ENCODE measurements at places on chromosomes 12 and 14.

- no peak for DNase-seq
Measured at GRCh38 chr14:67665868-67666267, 8.6 kb downstream of the VTI1B start.

- no peak for DNase-seq
Measured at GRCh38 chr12:43832463-43833168, 3.3 kb upstream of the TMEM117 start.

DNA sequence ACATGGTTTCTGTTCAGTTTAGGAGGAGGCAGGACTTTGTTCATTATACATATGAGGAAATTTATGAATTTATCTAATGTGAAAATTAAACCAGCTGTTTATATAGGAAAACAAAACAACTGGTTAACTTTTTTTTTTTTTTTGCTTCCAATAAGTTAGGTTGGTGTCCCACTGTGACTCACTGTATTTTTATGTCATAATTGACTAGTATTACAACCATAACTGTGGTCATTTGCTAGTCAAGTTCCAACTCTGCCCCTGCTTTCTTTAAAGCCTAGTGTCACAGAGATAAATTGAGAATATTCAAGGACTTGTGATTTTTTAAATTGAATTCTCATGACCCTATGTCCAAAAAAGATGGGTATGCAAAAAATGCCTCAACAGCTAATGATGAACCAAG lies 227.7 kb downstream of the BCAT1 start:
- DNase-seq, result no peak

GRCh38 chr14:103209506-103209905 lies 86.2 kb downstream of the TNFAIP2 start:
- DNase-seq, result no peak

- no peak for DNase-seq
Measured at GRCh38 chr12:7295529-7295928, 8.3 kb upstream of the ACSM4 start.

DNA sequence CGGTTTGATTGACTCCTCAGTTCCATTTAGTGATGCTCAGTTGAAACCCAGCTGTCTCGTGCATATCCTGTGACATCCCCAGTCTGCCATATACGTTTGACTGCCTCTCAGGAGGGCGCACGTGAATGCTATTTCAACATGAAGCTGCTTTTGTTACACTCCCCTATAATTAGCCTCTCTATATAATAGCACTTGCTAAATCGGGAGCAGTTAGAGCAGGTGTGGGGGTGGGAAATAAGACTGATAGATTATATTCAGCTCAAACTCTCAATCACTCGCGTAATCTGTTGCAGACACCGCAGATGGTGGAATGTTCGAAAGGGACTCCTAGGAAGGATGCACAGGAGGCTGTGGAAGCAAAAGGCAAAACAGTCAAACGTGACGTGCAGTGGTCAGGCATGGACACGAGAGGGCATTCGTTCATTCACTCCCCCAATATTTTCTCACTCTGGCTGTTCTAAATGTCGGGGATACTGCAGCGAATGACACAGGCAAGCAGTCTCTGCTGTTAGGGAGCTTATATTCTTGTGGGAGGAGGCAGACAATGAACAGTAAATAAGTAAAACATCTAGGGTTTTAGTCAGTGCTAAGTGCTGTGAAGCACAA lies 29.8 kb downstream of the KCNA1 start:
- no peak for DNase-seq

- DNase-seq, result no peak
Measured at GRCh38 chr12:1744932-1745331, 54.1 kb downstream of the ADIPOR2 start.

- DNase-seq, result no peak
Measured at GRCh38 chr12:63521706-63522105, 146.6 kb downstream of the DPY19L2 start.

DNA sequence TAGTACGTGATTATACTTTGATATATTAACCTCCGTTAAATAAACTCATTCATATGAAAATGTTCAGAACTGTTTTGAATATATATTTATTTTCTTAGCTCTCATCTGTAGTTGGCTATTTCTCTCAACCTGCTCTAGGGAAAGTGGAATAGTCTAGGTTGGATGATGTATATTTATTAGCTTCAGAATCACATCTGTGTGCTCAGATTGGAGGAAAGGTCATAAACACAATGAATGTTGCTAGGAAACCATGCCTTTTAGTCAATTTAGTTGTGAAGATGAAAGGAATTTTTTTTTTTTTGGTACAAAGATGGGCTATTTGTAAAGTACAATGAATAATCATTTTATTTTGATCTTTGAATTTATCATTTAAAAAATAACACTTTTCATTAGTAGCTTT lies 439.1 kb downstream of the FOXG1 start:
- no peak for DNase-seq

GRCh38 chr14:69688299-69688649 lies 76.9 kb downstream of the SUSD6 start:
- no peak for DNase-seq

DNA sequence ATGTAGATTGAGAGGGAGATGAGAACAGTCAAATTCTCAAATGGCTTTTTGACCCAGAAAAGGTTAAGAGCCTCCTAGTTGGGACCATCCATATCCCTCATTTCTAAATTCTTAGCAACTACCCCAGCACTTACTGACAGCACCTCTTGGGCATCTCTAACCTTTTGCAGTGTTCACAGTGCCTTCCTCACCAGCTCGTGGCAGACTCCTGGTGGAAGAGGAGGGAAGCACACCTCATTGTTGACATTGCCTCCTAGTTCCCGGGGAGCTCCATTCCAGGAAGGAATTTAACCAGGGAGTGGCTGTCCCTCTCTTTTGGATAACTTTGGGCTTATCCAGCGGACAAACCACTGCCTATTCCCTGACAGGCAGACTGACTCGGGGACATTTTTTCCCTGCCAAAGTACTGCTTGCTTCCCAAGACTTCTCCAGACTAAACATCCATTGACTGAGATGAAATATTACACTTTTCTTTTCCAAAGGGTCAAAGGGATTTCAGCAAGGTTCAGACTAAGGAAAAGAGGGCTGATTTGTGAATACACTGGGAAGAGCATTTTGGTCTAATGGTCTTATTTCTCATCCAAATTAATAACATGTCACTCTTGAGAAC lies 9.0 kb upstream of the OR6J1 start:
- peak; percentile 63 for DNase-seq

GRCh38 chr12:72037006-72037795 lies 98.6 kb downstream of the TPH2 start:
- DNase-seq, result no peak

- DNase-seq, result no peak
Measured at GRCh38 chr12:69881771-69882170, 56.7 kb downstream of the MYRFL start.

DNA sequence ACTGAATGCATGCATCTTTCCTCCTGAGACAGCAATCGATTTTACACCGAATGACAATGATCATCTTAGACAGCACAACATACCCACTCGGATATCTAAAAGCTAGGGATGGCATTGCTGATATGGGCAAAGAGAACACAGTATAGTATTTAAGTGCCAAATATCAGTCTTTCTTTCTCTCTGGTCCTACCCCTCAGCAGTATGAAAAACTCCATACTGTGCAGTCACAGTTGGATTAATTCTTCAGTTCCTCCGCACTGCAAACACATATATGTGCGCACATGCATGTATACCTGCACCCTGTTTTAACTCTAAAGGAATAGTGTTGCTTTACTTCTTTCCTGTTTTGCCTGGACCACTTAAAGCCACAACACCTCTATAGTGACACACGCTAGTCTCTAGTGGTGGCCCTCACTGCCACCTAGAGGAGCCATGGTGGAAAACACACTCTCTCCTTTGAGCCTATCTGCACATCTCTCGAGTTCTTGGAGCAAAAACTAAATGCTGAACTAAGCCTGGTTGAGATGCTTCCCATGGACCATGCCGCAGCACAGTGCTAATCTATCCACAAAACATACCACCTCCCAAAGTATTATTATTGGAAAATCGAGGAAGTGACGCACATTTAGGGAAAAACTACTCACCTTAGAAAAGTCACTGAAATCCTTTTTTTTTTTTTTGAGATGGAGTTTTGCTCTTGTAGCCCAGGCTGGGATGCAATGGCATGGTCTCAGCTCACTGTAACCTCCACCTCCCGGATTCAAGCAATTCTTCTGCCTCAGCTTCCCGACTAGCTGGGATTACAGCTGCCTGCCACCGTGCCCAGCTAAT lies 11.9 kb downstream of the TMEM52B start:
- DNase-seq, result no peak

- peak; percentile 14 for DNase-seq
Measured at GRCh38 chr12:11653215-11653753, 3.8 kb downstream of the ETV6 start.

DNA sequence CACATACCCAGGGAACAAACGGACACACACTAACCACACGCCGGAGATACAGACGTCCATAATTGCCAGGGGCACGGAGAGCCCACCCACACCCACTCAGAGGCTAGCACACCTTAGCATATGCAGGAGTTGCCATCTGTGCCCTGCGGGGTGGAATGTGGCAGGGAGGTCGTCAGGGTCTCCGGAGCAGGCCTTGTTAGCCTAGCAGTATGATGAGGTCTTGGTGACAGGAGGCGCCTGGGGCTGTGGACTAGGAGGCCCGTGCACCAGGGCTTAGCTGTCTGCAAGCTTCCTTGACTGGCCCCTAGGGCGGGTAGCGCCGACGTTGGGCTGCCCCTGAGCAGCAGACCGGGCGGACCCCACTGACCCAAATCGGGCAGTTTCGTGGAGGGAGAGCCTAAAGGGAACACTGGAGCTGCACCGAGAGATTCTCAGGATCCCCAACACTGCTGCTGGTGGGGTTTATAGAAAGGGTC lies 10.0 kb downstream of the STAC3 start:
- no peak for DNase-seq

GRCh38 chr12:4826909-4827308 lies 82.8 kb upstream of the KCNA1 start:
- DNase-seq, result no peak

GRCh38 chr14:73461478-73462047 lies 3.2 kb upstream of the NUMB start:
- no peak for DNase-seq

- no peak for DNase-seq
Measured at GRCh38 chr12:31015215-31015614, 58.4 kb upstream of the DDX11 start.

GRCh38 chr12:124363353-124363965 lies 68.6 kb downstream of the RFLNA start:
- DNase-seq, result no peak

- DNase-seq, result no peak
Measured at GRCh38 chr14:78316052-78316451, 145.9 kb downstream of the NRXN3 start.

- DNase-seq, result no peak
Measured at GRCh38 chr14:61611880-61612630, 83.3 kb upstream of the HIF1A start.

- no peak for DNase-seq
Measured at GRCh38 chr12:132033627-132034026, 83.9 kb downstream of the EP400 start.

DNA sequence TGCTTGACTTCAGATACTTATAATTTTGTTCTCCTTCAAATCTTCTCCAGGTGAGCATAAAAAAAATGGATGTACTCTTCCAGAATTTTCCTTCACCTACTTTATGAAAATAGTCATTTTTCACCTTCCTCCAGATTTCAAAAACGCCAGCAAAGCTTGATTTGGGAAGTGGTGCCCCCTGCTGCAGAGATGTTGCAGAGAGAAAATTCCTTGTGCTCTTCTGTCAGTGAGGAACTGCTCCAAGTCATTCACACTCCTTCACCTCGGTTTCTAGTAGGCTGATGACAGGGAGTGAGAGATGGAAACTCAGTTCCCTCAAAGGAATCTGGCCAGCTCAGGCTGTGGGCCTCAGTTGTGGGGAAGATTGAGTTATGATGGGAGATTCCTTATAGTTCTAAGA lies 24.2 kb upstream of the RNASE3 start:
- DNase-seq, result no peak

DNA sequence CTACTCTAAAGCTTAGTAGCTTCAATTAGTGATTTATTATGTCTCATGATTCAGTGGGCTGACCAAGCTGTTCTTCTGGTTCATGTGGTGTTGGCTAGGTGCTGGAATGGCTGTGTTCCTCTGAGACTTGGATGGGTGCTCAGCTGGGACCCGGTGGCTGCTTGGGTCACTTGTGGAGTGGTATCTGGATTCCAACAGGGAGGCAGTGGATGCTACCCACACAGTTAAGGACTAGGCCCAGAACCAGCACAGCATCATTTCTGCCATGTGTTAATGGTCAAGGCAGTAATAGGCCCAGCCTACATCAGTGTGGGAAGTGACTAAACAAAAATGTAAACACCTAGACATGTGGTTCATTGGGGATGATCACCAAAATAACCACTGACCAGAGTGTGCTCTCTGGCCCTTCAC lies 72.2 kb downstream of the FGD4 start:
- DNase-seq, result no peak

- no peak for DNase-seq
Measured at GRCh38 chr12:46271863-46272262, 3.0 kb upstream of the SLC38A1 start.

GRCh38 chr14:97275276-97275675 lies 478.1 kb downstream of the VRK1 start:
- no peak for DNase-seq

DNA sequence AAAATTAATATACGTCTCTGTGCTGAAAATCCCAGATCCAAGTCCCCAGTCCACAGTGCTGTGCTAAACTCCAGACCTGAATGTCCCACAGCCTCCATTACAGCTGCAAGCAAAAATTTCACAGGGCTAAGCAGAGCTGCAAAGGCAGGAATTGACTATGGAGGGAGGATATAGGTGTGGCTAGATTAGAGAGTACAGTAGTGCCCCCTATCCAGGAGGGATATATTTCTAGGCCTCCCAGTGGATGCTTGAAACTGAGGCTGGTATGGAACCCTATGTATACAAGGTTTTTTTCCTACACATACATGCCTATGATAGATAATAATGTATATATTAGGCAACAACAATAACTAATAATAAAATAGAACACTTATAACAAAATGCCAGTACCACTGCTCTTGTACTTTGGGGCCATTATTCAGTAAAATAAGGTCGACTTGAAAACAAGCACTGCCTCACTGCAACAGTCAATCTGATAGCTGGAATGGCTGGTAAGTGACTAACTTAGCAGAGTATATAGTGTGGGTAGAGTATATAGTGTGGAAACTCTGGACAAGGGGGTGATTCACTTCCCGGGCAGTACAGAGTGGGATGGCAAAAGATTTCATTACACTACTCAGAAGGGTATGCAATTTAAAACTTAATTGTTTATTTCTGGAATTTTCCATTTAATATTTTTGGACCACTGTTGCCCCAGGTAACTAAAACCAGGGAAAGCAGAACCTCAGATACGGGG lies 82.7 kb downstream of the C14orf132 start:
- DNase-seq, result no peak

GRCh38 chr12:126704609-126705008 lies 1562.4 kb upstream of the TMEM132C start:
- DNase-seq, result no peak

DNA sequence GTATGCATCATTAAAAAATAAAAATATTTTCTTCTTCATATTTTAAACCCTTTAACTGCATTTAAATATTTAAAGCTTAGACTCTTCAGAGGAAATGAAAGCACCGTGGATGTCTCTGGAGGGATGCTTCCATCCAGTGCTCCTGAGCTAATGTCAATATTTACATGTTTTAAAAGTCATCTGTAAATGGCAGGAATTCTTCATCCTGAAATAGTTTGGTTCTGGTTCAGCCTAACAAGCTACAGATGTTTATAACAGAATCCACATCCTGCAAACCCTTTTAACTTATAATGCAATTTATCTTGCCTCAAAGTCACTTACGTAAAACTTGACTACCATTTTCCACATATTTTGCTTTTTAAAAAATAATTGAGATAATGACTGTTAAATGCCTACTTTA lies 1207.3 kb downstream of the SLC16A7 start:
- no peak for DNase-seq

- no peak for DNase-seq
Measured at GRCh38 chr12:121575952-121576625, 4.7 kb downstream of the KDM2B start.

Data from T-helper 2 cell (primary cell).